ENCODE measurements at places on chromosomes 2 and 18.

DNA sequence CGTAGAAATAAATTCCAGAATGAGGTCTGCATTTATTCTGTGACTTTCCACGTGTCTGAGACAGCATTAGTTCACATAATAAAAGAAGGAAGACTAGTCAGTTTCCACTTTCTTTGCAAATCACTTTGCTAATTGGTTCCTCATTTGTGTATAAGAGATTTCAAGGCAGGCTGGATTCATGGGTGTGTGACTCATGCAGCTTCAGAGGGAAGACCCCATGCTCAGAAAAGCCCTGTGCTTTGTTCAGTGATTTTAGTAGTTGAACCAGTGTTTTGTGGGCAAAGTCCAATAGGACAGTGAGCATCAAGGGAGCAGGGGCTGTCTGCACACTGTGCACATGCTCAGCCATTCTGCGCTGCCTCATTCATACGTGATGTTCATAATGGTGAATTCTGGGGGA is 297.8 kb downstream of the DLGAP1 start:
- DNase-seq = no peak

DNA sequence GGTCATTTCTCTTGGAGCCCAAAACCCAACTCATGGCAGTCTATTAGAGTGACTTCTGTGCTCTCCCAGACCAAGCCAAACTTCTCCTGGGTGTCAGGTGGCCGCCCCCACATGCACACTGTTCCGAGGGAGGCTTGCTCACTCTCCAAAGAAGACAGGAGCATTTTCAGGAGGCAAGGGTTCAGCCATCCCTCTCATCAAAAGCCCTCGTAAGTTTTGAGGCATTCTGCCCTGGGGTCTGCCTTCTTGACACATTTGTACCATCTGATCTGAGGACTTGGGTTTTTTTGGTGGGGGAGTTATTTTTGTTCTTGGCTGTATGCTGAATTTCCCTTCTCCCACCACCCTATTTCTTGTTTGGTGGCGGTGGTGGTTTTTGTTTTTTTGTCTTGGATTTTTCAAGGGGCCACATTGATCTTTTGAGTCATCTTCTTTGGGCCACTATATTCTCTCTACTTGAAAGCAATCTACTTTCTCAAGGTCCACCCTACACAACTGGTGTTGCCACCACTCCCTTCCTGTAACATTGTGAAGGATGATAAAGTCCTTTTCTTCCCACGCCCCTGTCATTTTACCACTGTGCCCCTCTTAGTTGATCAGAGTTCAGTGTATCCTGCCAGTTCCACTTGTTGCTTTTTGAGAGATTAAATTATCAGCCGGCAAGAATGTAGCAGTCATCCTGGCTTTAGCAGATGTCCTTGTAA is 255.8 kb downstream of the CYP26B1 start:
- DNase-seq = no peak

- no peak for DNase-seq
Measured at GRCh38 chr2:189336276-189336975, 104.8 kb upstream of the WDR75 start.

GRCh38 chr2:174841350-174841749 is 77.1 kb upstream of the CHRNA1 start:
- DNase-seq = no peak

Measured in stimulated activated naive CD8-positive, alpha-beta T cell treated with anti-CD3 and anti-CD28 coated beads, Interleukin-15, Interleukin-2, amounts not matched to agents 100 U/mL and 50 U/mL, for 24 hours (primary cell).